A172 (cell line): ENCODE measurements at places on chromosomes 1 and 21.

- DNase-seq, result no peak
Observed at GRCh38 chr1:78045926-78046778, at the start of gene GIPC2. GIPC2 (plus strand) TSS chr1:78045966; CDS start chr1:78046095, 129 bp downstream.

GRCh38 chr1:197807739-197808453, 32.6 kb upstream of the DENND1B start:
- no peak for DNase-seq

DNA sequence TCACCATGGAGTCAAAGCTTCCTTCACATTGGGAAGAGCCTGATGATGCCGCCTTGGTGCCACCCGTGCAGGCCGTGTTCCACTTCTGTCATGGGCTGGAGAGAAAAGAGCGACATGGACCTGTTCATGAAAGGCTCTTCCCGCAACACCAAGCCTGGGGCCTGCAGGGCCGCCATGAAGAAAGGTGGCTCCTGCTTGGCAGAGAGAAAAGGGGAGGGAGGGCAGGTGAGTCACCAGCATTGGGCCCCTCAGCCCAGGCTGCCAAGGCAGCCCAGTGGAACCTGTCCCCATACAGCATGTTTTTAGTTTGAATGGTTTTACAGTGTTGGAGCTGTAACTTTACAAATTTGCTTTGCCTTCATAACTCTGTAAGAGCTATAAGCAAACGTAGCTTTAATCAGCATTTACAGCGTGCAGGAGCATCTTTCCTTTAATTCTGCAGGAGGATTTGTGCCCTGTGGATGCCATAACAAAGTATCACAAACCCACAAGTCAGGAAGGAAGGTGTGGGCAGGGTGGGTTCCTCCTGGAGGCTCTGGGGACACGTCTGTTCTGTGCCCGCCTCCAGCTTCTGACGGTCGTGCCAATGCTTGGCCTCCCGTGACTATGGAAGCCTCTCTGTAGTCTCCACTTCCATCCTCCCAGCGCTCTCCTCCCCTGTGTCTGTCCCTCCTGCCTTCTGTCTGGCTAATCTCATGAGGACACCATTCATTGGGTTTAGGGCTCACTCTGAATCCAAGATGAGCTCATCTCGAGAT, 49.1 kb downstream of the RIPK4 start:
- no peak for DNase-seq

DNA sequence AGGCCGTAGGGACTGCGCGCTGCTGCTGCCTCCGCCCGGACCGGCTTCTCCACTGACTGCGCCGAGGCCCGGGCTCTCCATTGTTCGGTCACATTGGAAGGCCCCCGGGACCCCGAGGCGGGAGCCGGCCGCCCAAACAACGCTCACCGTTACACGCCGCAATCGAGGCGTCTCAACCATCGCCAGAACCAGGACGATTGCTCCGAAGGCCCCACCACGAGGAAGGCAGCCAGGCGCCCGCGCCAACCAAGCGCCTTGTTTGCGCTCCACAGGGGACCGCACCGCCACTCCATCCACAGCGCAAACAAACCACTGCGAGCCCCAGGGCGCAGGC, 595 bp downstream of the GLUL start:
- no peak for DNase-seq

DNA sequence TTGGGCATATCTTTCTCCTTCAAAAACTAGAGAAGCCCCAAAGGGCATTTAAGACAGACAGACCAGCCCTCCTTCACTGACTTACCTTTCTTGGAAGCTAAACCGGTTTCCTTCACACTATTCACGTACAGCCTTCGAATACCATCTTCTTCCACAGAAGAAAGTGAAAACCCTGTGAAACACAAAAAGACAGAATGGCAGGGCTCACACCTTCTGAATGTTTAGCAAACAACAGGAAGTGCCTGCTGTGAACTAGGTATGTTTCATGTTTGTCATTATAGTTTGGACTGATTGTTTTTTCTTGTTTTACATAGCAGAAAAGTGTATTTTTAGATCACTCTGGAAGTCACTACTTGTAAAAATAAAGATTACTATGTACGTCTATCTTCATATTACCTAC, 148.6 kb upstream of the KRTAP19-8 start:
- no peak for DNase-seq

DNA sequence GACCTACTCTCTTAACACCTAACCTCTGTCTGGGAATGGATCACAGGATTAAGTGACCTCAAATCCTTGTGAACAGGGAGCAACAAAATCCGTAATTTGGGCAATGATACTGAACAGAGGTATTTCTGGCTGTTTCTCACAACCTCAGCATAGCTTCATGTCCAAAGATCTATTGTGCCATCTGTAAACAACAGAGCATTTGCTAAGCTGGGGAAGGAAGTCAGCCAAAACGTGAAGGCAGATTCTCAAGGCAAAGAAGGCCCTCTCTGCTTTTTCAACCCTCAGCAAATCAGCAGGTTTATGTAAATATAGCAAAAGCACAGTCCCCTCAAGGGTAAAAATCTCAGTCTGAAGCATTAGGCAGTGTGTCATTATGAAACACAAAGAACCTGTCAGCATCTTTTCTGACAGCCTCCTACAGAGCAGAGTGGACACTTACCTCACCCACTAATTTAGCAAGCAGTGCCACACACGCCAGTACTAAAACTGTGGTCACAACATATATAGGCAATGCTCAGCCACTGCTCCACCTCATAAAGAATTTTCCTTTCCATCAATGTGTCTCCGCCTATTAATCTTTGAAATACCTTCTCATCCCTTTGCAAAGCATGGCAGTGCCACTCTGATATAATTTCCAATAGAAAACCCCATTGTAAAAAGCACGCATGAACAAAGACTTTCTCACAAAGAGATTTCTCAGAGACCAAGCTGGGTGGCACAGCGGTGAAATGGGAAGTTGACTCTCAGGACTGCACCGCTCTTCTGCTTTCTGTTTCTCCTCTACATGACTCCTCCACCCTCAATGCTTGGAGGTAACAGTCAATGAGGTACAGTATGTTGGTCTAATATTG, 188.0 kb downstream of the RERE start:
- no peak for DNase-seq

- DNase-seq, result no peak
Observed at GRCh38 chr1:86140281-86140880, 16.2 kb downstream of the COL24A1 start.

DNA sequence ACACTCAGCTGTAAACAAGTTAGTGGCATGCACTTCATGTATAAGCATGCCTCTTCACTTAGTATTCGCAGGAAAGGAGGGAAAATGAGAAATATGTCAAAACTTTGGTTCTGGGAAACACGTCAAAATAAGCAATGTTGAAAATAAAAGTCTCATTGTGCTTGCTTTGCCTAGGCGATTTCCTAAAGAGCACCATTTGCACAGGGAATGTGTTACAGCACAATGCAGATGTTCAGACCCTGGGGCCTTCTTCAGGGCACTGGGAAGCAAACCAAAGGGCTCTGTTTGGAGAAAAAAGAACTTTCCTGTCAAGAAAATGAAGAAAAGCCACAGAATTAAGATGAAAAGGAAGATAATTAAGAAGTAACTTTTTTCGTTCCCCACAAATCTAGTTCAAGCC, 98.6 kb upstream of the PLD5 start:
- no peak for DNase-seq

DNA sequence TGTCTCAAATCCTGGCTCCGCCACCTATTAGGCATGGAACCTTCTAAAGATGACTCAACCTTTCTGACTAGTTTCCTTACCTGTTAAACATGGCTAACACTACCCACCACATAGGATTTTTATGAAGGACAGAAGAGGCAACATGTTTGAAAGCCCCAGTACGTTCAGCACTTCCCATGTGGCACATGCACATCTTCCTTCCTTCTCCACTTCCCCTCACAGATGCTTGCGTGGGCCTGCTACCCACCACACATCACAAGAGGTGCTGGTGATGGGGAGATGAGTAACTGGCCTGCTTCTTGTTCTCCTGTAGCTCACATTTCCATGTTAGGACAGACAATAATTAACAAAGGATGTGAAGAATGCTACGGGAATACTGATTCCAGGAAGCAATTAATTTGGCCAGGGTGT, 7.1 kb downstream of the ZBTB21 start:
- DNase-seq, result no peak
